ENCODE measurements at places on chromosomes 13 and 19.

DNA sequence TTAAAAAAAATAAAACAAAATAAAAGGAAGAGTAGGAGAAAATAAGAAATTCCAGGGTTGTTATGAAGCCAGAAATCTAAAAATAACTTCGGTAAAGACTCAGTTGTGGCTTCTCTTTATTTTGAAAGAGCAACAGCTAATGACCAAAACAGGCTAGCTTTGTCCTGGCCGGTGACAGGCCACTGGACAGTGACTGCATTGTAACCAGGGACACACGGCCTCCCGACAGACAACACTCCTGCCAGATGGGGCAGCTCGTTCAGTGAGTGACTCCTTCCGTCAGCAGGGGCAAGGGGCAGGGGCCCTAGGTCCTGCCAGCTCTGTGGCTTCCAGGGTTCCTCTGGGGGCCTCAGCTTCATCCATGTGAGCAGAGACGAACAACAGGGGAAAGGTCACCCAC lies 173.4 kb downstream of the KATNAL1 start:
- no peak overlapping the region for H3K4me3 ChIP-seq
- no peaks in the 10 kb centered on the region for H3K36me3 ChIP-seq
- H3K27ac ChIP-seq: no peak overlapping the region
- no peak for DNase-seq
- peaks cover 9% of the 10 kb centered on the region for H3K4me1 ChIP-seq
- H3K27me3 ChIP-seq: no peaks in the 10 kb centered on the region

GRCh38 chr19:33303791-33304345 lies 1.5 kb upstream of the CEBPA start:
- no peaks in the 10 kb centered on the region for H3K36me3 ChIP-seq
- peaks cover 25% of the 10 kb centered on the region for H3K27me3 ChIP-seq
- DNase-seq: no peak
- peaks cover 9% of the 10 kb centered on the region for H3K4me1 ChIP-seq

- H3K27me3 ChIP-seq: no peaks in the 10 kb centered on the region
- no peaks in the 10 kb centered on the region for H3K4me1 ChIP-seq
- no peak overlapping the region for H3K4me3 ChIP-seq
- H3K36me3 ChIP-seq: no peaks in the 10 kb centered on the region
These were observed 1366.2 kb upstream of the PCDH20 start for GRCh38 chr13:62781866-62782265.

DNA sequence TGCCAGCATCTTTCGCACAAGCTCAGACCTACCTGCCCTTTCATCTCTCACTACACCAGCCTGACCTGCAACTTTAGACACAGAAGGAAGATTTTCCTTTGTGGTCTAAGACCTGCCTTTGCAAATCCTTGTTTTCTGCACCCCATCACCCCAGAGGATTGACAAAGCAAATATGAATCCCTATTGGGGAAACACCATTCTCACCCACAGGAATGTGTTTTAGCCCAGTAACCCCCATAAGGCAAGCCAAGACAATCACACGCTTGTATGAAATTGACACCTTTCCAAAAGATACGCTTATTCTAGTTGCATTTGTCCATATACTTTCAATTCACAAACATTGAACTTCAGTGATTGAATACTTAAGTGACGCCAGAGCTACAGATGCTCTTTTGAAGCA lies 55.7 kb downstream of the SPATA13 start:
- no peaks in the 10 kb centered on the region for H3K36me3 ChIP-seq
- H3K4me3 ChIP-seq: no peak overlapping the region
- no peaks in the 10 kb centered on the region for H3K27me3 ChIP-seq
- no peak for DNase-seq
- H3K4me1 ChIP-seq: peaks cover 10% of the 10 kb centered on the region
- H3K27ac ChIP-seq: peak overlapping the region; percentile 15

- no peak overlapping the region for H3K4me3 ChIP-seq
- peaks cover 20% of the 10 kb centered on the region for H3K4me1 ChIP-seq
- no peak for DNase-seq
- H3K27ac ChIP-seq: peak overlapping the region; percentile 60
- no peaks in the 10 kb centered on the region for H3K27me3 ChIP-seq
These were observed 18.1 kb upstream of the SPATA13 start for GRCh38 chr13:24142453-24142852.

- peaks cover 1% of the 10 kb centered on the region for H3K4me1 ChIP-seq
- H3K36me3 ChIP-seq: peaks cover 15% of the 10 kb centered on the region
- no peak for DNase-seq
These were observed 5.7 kb downstream of the ZNF132 start for GRCh38 chr19:58434217-58434616.

GRCh38 chr19:46787040-46787330 lies 1.4 kb downstream of the SLC1A5 start:
- H3K27ac ChIP-seq: peak overlapping the region; percentile 98
- H3K4me1 ChIP-seq: peaks cover 34% of the 10 kb centered on the region
- H3K36me3 ChIP-seq: peaks cover 5% of the 10 kb centered on the region
- peak overlapping the region; percentile 99 for H3K4me3 ChIP-seq

GRCh38 chr19:38606131-38606530 lies 11.6 kb downstream of the MAP4K1 start:
- H3K27ac ChIP-seq: no peak overlapping the region
- no peaks in the 10 kb centered on the region for H3K27me3 ChIP-seq
- DNase-seq: no peak
- H3K36me3 ChIP-seq: no peaks in the 10 kb centered on the region

DNA sequence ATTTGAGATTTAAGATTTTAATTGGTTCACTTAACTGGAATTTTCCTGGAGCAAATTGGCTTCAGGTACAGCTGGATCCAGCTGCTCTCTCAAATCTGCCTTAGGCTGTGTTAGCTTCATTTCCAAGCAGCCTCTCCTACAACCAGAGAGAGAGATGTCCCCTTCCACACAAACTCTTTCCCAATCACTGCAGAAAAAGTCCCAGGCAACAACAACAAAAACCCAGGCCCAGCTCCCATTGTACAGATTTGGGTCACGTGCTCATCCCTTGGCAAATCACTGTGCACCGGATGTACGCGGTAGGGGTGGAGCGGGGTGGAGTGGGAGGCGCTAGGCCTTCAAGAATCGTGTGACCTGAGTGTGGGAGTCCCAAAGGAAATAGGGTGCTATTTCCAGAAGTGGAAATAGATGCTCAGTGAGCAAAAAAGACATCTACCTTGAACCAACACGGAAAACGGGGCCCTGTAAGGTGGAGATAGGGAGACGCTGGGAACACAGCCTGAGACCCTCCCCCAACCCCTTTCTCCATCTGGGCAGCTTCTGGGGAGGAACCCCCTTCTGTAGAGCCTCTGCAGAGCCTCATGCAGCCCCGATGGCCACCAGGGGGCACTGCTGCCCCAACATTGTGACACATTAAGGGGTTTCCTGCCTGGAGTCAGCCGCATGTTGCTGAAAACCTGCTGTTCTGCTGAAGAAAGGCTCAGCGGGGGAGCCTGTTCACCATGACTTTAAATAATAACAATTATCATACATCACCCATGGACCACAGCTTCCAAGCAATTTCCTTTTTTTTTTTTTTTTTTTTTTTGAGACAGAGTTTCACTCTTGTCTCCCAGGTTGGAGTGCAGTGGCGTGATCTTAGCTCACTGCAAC lies 25.4 kb downstream of the HPN start:
- no peaks in the 10 kb centered on the region for H3K27me3 ChIP-seq
- no peaks in the 10 kb centered on the region for H3K36me3 ChIP-seq
- peak; percentile 72 for DNase-seq
- H3K4me3 ChIP-seq: no peak overlapping the region

- peaks cover 42% of the 10 kb centered on the region for H3K4me1 ChIP-seq
- no peak overlapping the region for H3K4me3 ChIP-seq
- H3K27me3 ChIP-seq: no peaks in the 10 kb centered on the region
- peak overlapping the region; percentile 86 for H3K27ac ChIP-seq
- no peak for DNase-seq
These were observed 6.7 kb downstream of the RGCC start for GRCh38 chr13:41463838-41464602.

Measured in endothelial cell of umbilical vein (primary cell).